ENCODE measurements at places on chromosomes 2 and 18.

DNA sequence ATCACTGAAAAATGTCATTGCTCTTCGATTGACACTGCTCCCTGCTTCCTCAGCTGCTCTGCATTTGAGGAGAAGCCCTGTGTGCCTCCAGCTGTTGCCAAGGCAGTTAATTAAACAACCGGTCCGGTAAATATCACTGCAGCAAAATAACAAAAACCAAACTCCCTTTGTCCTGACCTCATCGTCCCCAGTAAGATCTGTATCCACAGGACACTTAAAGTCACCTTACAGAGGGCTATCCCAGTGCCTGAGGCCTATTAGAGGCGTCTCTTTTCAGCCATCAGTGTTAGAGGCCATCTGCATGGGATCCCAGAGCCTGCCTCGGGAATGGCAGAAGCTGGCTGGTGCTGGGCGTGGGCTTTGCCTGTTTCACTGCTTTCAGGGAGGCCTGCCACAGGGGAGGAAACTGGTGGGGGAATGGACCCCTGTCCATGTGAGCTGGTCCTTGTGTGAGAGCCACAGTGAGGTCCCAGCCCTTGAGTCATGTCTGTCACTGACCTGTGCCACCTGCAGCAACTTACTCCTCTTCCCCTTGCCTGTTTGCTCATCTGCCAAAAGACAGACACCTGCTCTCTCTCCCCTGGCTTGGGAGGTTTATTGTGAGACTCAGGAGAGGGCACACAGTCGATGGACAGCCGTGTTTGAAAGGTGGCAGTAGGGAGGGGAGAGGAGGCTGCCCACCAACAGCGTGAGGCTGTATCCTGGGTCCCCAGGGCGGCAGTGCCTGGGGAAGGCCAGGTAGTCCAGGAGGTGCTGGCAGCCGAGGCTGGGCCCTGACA lies 117.7 kb upstream of the MCFD2 start:
- no peak for DNase-seq

- no peak for DNase-seq
These were observed 48.6 kb upstream of the CD302 start for GRCh38 chr2:159846564-159846963.

DNA sequence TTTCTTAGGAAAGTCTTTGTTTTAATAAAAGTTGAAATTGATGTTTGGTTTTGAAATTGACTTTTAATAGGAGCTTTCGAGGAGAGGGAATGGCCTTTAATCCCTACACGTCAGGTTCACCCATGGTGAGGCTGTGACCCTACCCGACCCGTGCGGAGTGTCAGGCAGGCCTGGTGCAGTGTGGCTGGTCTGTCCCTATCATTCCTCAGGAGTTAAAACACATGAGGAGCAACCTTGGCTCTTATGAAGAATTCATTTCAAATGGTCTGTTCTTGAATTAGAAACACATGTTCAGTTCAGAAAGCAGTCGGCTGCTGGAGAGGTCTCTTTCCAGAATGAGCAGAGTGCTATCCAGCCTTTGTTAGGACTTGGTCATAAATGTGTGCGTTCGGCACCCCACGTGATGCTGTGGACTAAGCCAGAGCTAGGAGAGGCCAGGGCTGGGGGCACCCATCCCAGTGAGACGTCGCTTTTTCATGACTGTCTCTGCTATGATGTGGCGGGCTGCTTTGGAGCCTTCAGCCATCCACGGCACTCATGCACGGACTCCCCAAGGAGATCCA lies 54.7 kb downstream of the EMILIN2 start:
- no peak for DNase-seq

- DNase-seq = no peak
These were observed 359.3 kb downstream of the CMPK2 start for GRCh38 chr2:6506361-6506794.

DNA sequence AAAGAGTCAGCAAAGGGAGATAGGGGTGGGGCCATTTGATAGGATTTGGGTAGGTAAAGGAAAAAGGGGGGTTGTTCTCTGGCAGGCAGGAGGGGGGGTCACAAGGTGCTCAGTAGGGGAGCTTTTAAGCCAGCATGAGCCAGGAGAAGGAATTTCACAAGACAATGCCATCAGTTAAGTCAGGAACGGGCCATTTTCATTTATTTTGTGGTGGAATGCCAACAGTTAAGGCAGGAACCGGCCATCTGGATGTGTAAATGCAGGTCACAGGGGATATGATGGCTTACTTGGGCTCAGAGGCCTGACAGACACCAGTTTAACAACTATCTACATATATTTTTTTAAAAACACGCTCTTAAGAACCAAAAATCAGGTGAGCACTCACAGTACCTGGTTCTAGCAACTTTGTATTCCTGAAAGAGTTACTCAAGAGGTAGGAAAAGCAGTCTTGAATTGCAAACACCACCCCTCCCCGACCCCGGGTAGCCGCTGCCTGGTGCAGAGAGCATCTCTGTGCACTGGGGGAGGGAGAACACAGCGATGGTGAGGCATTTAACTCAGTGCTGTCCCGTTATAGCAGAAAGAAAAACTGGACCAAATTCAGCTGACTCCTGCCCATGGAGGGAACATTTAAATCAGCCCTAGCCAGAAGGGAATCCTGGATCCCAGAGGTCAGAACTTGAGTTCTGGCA lies 414.5 kb upstream of the KLHL29 start:
- no peak for DNase-seq

- DNase-seq = no peak
These were observed 11.8 kb downstream of the CYP27C1 start for GRCh38 chr2:127208313-127208712.

DNA sequence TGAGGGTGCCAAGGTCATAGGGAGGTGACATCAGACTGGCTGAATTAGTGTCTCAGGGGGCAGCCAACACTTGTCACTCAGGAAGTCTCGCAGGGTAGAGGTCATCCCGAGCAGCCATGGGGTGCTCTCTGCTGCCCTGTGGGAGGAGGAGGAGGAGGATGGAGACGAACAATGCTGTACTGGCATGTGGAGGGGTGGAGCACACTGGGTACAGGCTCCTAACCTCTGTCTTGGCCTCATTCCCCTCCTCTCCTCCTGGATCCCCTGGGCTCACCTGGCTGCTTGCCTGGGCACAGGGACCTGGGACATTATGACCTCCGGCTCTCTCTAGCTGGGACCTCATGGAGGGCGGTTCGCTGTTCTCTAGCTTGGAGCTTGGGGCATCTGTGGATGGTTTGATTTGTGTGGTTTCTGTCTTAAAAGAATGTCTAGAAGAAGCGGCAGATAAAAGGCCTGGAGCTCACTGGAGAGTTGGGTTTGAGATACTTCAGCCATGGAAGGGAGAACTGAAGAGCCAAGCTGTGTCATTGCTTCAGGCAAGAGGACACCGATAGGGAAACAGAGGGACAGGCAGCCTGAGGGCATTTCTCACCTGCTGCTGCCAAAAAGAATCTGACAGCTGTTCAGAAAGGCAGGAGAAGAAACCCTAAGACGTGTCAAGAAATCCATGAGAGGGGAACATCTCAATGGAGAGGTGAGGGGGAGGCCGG lies 133.1 kb downstream of the SEPTIN10 start:
- no peak for DNase-seq

GRCh38 chr2:9239616-9240015 lies 33.0 kb downstream of the ASAP2 start:
- no peak for DNase-seq

DNA sequence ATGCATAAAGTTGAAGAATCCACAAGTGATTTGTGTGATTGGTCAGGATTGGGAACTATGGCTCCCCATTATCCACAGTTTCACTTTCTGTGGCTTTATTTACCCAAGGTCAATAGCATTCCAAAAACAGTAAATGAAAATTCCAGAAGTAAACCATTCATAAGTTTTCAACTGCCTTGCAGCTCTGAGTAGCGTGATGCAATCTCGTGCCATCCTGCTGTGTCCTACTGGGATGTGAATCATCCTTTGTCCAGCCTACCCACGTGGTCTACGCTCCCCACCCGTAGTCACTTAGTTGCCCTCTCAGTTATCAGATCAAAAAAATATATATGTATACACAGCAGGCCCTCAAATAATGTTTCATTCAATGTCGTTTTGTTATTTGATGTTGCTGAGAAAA lies 89.0 kb upstream of the DLGAP1 start:
- no peak for DNase-seq

DNA sequence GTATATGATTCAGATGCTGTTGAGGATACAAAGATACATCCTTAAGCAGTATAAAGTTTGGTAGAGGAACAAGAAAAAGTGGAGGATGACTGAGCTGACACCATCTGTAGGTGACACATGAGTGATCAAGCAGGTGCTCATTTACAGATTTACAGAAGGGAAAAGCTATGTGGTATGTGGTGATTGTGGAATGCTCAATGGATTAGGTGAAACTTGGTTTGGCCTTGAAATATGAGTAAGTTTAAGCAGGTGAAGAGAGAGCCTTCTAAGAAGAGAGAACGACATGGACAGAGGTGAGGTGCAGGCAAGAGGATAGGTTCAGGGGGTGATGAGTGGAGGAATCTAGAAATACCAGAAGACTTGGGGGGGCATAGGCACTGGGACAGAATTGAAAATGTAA lies 5.9 kb downstream of the ASXL3 start:
- DNase-seq = no peak

DNA sequence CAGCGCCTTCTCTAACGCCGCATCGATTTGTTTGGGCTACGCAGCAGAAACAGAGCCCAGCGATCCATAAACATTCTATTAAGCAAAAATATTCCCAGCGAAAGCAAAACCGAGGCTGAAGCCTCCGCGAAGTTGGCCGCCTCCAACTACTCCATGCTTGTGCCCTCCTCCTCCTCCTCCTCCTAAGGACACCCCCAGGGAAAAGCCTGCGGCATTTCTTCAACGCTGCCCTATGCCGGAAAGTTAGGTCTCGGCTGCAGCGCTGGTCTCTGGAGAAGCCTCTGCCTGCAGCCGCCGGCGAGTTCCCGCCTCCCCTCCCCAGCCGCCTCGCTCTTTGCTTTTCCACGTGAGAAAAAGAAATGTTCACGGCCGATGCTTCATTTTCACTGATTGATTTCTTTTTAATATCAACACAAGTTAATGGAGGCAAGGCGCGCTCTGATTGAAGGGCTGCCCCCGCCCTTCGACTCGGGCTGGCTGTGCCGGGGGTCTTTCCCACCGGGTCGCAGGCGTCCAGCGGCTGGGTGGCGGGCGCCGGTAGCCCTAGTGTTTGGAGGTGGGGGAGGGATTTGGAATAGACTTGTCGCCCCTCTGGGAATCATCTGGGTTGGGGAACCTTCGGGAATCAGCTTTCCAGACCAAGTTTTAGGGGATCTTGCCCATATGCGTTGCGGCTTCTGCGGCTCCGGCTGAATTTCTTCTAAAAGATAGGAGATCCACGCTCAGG lies 3.9 kb downstream of the NRP2 start:
- DNase-seq = no peak

DNA sequence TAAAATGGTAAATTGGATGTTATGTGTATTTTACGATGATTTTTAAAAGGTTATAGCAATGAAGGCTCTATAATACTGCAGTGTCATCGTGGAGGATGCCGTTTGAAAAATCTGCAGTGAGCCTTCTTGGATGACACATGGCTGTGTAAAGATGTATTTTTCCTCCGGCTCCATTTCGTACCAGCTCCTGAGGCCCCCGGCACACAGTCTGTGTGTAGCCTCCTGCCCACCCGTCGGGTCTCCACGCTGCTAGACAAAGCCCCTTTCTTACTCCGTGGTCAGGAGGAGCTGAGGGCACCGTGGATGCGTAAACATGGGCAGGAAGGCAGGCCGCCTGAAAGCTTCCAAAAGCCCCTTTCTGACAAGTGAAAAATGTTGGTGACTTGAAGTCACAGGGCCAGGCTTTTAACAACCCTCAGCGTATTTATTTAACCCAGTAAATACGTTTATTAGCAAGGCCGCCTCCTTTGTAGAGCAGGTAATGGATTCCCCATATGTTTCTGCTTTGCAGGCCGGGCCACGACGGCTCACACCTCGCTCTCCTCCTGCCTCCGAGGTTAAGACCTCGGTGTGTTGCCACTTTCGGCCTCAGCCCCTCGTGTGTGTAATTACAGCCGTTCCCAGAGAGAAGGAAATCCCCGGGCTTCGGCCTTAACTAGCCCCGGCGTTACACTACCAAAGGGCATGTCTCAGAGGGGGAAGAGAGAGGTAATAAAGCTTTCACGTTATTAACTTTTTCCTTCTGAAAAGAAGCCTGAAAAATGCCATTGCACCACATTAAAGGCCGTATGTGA lies 72.8 kb downstream of the DDX1 start:
- DNase-seq = no peak

GRCh38 chr2:191618046-191618780 lies 59.7 kb upstream of the NABP1 start:
- DNase-seq = no peak

DNA sequence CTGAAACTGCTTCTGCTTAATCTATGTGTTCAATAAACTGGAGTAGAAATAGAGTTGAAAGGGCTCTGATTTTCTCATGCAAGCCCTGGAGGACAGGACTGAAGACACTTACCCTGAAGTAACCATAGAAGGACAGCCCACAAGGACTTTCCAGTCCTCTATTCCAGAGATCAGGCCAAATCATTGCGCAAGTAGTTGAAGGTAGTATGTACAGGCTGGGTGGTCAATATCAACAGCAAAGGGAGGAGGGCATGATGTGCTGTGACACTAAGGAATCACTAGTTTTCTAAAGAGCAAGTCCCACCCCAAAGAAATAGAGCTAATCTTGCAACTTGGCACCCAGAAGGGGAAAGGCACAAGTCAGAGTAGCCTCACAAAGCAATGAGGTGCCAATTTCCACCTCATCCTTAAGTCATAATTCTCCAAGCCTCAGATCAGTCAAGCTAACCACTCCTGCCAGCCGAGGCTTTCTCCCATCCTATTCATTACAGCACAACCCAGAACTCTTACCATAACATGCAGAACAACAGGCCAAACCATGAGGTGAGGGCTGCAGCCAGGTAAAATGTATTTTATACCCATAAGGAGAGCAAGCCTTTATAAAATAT lies 533.5 kb downstream of the TNS1 start:
- no peak for DNase-seq

GRCh38 chr2:36561237-36561944 lies 36.6 kb downstream of the FEZ2 start:
- no peak for DNase-seq

- DNase-seq = no peak
These were observed 26.6 kb downstream of the TMEM18 start for GRCh38 chr2:650343-651310.

DNA sequence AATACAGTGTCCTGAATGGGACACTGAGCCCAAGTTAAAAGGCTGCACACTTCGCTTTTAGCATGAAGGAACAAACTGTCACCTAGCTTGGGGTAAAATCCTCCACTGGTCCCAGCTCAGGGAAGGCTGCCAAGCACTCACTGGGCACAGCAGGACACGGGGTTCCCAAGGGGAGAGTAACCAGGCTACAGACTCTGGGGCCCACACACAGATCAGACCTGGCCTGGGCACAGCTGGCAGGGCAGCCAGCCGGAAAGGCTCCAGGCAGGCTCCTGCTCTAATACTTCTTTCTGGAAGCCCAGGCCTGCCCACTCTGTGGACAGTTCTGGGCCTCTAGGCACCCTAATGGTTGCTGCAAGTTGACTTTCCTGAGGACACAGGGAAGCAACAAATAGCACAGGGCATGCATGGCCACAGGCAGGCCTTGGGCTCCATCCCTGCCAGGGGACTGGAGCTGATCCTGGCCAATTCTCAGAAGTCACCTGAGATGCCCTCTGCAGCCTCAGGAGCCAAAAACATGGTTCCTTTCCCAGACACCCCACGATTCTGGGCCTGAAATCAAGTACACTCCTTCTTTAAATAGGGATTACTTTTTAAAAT lies 18.7 kb upstream of the SULT1C3 start:
- no peak for DNase-seq
